ENCODE measurements at places on chromosomes 4 and X. TPM values are rescaled to one million over a fixed set of nuclear protein-coding genes. Genes with fewer than 3 reads are reported as not detected.
A peak's percentile ranks its signal among the peaks of the same experiment; 100 is the strongest.

DNA sequence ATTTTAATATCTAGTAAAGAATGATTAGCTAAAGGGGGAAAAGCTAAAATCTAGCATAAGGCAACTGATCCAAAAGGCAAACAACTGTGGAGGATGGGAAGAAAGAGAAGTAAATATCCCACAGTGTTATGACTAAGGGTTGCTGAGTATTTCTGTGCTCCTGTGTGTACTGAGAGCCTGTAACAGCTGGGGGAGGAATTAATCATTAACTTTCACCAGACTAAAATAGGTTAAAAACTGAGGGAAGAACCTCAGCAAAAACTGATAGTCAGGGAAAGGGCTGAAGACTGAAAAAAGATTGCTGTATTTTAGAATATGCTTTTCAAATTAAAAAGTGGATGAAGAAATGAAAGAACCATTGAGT lies 365.9 kb downstream of the CXXC4 start:
- no peaks in the 10 kb centered on the region for H3K27me3 ChIP-seq
- no peak overlapping the region for H3K4me3 ChIP-seq

GRCh38 chr4:105751718-105752299 lies 43.2 kb downstream of the GSTCD start:
- H3K36me3 ChIP-seq: no peaks in the 10 kb centered on the region
- no peak overlapping the region for H3K4me3 ChIP-seq
- H3K27me3 ChIP-seq: no peaks in the 10 kb centered on the region

DNA sequence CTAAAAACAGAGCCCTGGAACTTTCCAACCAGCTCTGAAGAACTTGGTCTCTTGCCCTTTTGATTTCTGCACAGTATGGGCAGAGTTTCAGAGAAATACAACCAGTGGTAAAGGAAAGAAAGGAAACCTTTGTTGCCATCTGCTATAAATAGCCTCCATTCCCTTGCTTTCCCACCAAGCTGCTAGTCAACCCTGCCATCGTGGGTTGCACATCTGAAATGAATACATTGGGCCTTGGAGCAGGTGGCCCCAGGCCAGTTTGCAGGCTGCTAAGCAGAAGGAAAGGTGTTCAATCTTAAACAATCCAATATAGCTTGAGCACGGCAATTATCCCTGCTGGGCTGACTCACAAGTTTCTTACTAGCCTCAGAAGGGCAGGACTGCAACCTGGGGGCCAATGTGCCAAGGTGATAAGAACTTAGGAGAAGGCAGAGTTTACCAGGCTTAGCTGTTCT lies 142.5 kb downstream of the PPARGC1A start:
- no peak overlapping the region for H3K4me3 ChIP-seq
- DNase-seq: peak; percentile 24
- no peak overlapping the region for H3K27ac ChIP-seq
- H3K27me3 ChIP-seq: no peaks in the 10 kb centered on the region
- H3K4me1 ChIP-seq: no peaks in the 10 kb centered on the region
- no peaks in the 10 kb centered on the region for H3K36me3 ChIP-seq

GRCh38 chrX:108299101-108299591 lies 139.1 kb downstream of the COL4A6 start:
- no peaks in the 10 kb centered on the region for H3K36me3 ChIP-seq
- no peaks in the 10 kb centered on the region for H3K27me3 ChIP-seq
- no peak overlapping the region for H3K27ac ChIP-seq
- H3K4me3 ChIP-seq: no peak overlapping the region

- DNase-seq: peak; percentile 46
- H3K4me1 ChIP-seq: no peaks in the 10 kb centered on the region
Observed at GRCh38 chr4:70559211-70559830, 32.7 kb upstream of the AMBN start.

DNA sequence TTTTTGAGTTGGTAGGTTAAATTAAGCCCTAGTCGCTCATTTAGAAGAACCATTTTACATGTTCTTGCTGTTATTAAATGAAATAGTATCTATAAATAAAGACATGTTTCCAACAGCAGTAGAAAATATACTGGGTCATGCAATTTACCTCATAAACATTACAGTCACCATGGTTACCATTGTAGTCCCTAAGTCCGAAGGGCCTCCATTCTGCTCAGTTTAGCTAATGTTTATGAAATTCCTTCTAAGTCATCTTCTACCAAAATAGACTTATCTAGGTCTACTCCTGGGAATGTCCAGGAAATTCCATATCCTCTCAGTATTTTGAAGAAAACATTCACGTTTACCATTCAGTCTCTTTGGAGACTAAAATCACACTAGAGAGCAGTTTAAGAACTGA lies 292.5 kb upstream of the DCAF8L1 start:
- H3K36me3 ChIP-seq: no peaks in the 10 kb centered on the region
- no peak for DNase-seq
- H3K27ac ChIP-seq: no peak overlapping the region
- no peaks in the 10 kb centered on the region for H3K4me1 ChIP-seq

- no peaks in the 10 kb centered on the region for H3K4me1 ChIP-seq
- no peaks in the 10 kb centered on the region for H3K27me3 ChIP-seq
- H3K4me3 ChIP-seq: no peak overlapping the region
- H3K27ac ChIP-seq: no peak overlapping the region
- no peaks in the 10 kb centered on the region for H3K36me3 ChIP-seq
- DNase-seq: peak; percentile 7
Observed at GRCh38 chrX:18360867-18361266, 6.4 kb upstream of the SCML2 start.

DNA sequence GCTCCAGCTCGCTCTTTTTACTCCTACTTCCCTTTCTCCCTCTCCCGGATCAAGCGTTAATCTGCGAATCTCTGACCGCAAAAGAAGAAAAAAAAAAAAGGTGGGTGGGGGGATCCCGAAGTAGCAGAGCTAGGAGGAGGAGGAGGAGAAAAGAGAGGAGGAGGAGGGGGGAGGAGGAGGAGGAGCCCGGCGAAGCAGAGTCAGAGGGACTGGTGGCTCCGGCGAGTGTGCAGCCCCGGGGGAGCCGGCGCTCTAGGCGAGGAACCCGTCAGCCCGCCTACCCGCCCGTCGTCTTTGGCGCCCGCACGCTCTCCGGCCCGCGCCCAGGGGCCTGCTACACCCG lies at the start of gene NHSL2:
NHSL2 (plus strand) TSS at position 203 of the 343 bp plus-strand sequence.
- H3K27me3 ChIP-seq: no peaks in the 10 kb centered on the region
- H3K4me3 ChIP-seq: no peak within 1 kb of the TSS
- DNase-seq: no peak
- no peak within 1 kb of the TSS for H3K27ac ChIP-seq
- H3K4me1 ChIP-seq: no peaks in the 10 kb centered on the region

GRCh38 chrX:20265726-20266681 lies 705 bp downstream of the RPS6KA3 start:
- H3K4me3 ChIP-seq: peak overlapping the region; percentile 48
- H3K27me3 ChIP-seq: no peaks in the 10 kb centered on the region
- DNase-seq: peak; percentile 41
- no peaks in the 10 kb centered on the region for H3K36me3 ChIP-seq
- peaks cover 13% of the 10 kb centered on the region for H3K4me1 ChIP-seq

- H3K4me3 ChIP-seq: peak overlapping the region; percentile 40
- H3K27ac ChIP-seq: peak overlapping the region; percentile 95
- no peaks in the 10 kb centered on the region for H3K27me3 ChIP-seq
- peaks cover 26% of the 10 kb centered on the region for H3K4me1 ChIP-seq
Observed at GRCh38 chr4:75514949-75515612, 808 bp downstream of the THAP6 start.

DNA sequence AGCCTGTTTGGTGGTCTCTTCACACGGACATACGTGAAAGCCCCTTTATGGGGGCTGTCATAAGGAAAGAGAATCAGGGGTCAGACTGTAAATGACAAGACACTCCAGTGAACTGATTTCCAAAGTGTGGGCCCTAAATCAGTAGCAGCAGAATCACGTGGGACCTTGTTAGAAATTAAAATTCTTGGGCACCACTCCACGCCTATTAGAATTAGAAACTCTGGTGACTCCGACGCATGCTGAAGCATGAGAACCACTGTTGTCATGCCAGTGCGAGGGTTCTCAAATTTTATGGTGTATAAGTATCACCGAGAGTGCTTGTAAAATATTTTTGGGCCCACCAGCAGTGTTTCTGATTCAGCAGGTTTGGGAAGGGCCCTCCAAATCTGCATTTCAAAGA lies 672.8 kb downstream of the DMD start:
- H3K36me3 ChIP-seq: no peaks in the 10 kb centered on the region
- H3K4me1 ChIP-seq: no peaks in the 10 kb centered on the region
- no peaks in the 10 kb centered on the region for H3K27me3 ChIP-seq
- no peak overlapping the region for H3K27ac ChIP-seq
- DNase-seq: no peak

- no peak overlapping the region for H3K4me3 ChIP-seq
- H3K27me3 ChIP-seq: no peaks in the 10 kb centered on the region
- no peaks in the 10 kb centered on the region for H3K36me3 ChIP-seq
- no peak for DNase-seq
- H3K27ac ChIP-seq: no peak overlapping the region
Observed at GRCh38 chrX:136162827-136163570, 15.7 kb downstream of the FHL1 start.

- peaks cover 5% of the 10 kb centered on the region for H3K4me1 ChIP-seq
- H3K27me3 ChIP-seq: no peaks in the 10 kb centered on the region
- no peaks in the 10 kb centered on the region for H3K36me3 ChIP-seq
- no peak overlapping the region for H3K4me3 ChIP-seq
- no peak overlapping the region for H3K27ac ChIP-seq
Observed at GRCh38 chr4:139887376-139887802, 221.8 kb downstream of the MGST2 start.

DNA sequence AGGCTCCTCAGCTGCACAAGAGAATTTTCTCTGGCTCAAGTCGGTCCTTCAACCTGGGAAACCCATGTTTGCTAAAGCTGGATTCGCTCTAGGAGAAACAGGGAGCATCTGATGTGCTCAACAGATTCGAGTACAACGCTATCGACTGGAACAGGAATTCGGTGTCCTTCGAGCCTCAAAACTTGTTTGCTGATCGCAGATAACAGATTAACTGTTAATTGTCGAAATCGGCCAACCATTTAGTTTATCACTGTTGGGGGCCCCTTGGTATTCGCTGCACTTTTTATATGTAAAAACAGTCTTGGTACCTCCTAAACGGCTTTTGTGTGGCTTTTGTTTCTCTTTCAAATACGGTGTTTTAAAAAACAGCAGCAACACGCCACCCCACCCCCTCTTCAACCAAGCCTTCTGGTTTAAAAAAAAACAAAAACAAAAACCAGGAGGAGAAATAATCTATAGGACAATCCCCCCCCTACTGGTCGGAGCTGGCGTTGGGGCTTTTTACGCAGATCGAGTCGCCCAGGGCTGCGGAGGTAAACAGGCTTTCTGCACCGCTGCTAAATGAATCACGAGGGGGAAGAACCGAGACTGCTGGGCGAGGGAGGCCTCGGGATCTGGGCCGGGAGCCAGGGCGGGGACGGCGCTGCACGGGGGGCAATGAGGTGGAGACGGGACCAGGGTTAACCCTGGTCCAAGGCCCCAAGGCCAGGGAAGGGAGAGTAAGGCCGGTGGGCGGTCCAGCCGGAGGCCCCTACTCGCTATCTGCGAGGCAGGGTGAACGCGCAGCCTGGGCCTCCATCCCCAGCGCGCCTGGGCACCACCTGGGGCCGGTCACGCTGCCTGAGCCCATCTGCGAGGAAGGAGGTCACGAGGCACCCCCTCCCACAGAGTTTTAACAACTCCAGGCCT lies 71.7 kb upstream of the BCOR start:
- H3K4me3 ChIP-seq: no peak overlapping the region
- H3K27me3 ChIP-seq: no peaks in the 10 kb centered on the region
- H3K27ac ChIP-seq: no peak overlapping the region
- H3K4me1 ChIP-seq: peaks cover 24% of the 10 kb centered on the region
- DNase-seq: no peak

DNA sequence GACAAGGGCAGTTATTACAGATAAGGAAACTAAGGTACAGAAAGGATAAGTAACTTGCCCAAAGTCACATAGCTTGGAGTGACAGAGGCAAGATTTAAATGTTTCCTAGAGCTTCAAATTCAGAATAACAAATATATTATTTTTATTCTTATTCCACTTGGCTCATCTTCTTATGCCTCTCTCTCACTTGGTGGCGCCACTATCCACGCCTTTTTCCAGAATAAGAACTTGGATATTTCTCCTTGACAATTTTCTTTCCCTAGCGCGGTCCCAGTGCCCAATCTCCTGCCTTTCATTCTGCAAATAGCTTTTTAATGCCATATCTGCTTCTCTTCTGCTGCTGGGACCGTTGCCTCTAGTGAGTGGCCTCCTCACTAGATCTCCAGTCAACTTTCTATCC lies 78.5 kb downstream of the MSN start:
- no peak for DNase-seq
- no peaks in the 10 kb centered on the region for H3K27me3 ChIP-seq
- H3K36me3 ChIP-seq: no peaks in the 10 kb centered on the region
- no peaks in the 10 kb centered on the region for H3K4me1 ChIP-seq
- no peak overlapping the region for H3K27ac ChIP-seq

DNA sequence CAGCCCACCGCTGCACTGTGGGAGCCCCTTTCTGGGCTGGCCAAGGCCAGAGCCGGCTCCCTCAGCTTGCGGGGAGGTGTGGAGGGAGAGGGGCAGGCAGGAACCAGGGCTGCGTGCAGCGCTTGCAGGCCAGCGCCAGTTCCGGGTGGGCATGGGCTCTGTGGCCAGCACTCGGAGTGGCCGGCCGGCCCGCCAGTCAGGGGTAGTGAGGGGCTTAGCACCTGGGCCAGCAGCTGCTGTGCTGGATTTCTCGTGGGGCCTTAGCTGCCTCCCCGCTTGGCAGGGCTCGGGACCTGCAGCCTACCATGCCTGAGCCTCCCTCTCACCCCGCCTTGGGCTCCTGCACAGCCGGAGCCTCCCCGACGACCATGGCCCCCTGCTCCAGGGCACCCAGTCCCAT lies 45.2 kb downstream of the RXFP1 start:
- no peaks in the 10 kb centered on the region for H3K4me1 ChIP-seq
- H3K4me3 ChIP-seq: no peak overlapping the region
- no peaks in the 10 kb centered on the region for H3K27me3 ChIP-seq
- no peak for DNase-seq
- H3K36me3 ChIP-seq: no peaks in the 10 kb centered on the region

DNA sequence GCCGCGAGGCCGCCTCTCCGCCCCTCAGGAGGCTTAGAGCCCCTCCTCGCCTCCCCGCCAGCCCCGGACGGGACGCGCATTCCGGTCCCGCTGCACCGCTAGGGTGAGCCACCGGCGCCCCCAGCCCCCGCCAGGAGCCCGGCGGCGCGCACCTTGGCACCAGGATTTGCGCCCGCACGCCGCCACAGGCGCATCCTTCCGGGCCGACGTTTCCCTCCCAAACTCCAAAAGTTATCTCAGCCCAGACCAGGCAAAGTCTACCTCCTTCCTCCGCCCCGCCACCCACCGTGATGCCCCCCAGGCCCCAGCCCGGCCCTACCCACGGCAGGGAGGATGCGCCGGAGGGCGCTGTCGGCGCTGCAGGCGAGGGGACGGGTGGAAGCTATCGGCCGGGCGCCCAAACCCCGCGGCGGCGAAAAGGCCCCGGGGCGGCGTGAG lies 538 bp downstream of the SCML2 start:
- H3K36me3 ChIP-seq: no peaks in the 10 kb centered on the region
- H3K27ac ChIP-seq: no peak overlapping the region
- H3K27me3 ChIP-seq: no peaks in the 10 kb centered on the region
- peak; percentile 15 for DNase-seq

Gene ZCCHC18
- total RNA-seq: 2.6 TPM

Gene RXFP1
- not detected for total RNA-seq

Gene SYTL5
- total RNA-seq: 7.3 TPM

Gene SH2D1A
- total RNA-seq: not detected

Gene CCNB3
- total RNA-seq: 0.33 TPM

Gene KCND1
- 1.3 TPM for total RNA-seq

Gene LRRC66
- 0.33 TPM for total RNA-seq

Gene RNF128
- 20.4 TPM for total RNA-seq

Gene MAB21L2
- 0.33 TPM for total RNA-seq

Gene MEPE
- total RNA-seq: not detected

Gene CYLC1
- total RNA-seq: not detected

Gene BST1
- total RNA-seq: 0.99 TPM
